ENCODE measurements at places on chromosomes 5 and 9.

GRCh38 chr9:116191576-116192415 is 38.2 kb downstream of the PAPPA start:
- DNase-seq, result no peak

- no peak for DNase-seq
Measured at GRCh38 chr9:77016526-77017504, 2.6 kb upstream of the FOXB2 start.

DNA sequence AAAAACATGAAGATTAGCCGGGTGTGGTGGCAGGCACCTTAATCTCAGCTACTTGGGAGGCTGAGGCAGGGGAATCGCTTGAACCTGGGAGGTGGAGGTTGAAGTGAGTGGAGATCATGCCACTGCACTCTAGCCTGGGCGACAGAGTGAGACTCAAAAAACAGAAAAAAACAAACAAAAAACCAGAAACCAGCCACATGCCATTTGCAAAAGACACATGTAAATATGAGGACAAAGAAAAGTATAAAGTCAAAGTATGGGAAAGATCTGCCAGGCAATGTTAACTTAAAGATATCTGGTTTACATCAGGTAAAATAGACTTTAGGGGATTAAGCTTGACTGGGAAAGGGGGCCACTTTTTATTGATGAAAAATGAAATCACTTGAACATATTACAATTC is 90.7 kb downstream of the FNBP1 start:
- no peak for DNase-seq

- no peak for DNase-seq
Measured at GRCh38 chr9:37445832-37446231, 19.4 kb downstream of the ZBTB5 start.

- no peak for DNase-seq
Measured at GRCh38 chr5:101024299-101024698, 121.2 kb upstream of the ST8SIA4 start.

- DNase-seq, result no peak
Measured at GRCh38 chr9:115930472-115930871, 223.1 kb upstream of the PAPPA start.

- DNase-seq, result no peak
Measured at GRCh38 chr9:98171176-98171925, 21.1 kb downstream of the CORO2A start.
